ENCODE measurements at places on chromosomes 12 and 14. TPM values are rescaled to one million over a fixed set of nuclear protein-coding genes. Genes with fewer than 3 reads are reported as not detected.

GRCh38 chr14:81555051-81555450 is 21.4 kb upstream of the SEL1L start:
- no peak for DNase-seq

- DNase-seq: no peak
Observed at GRCh38 chr12:15830538-15830937, 41.4 kb upstream of the EPS8 start.

DNA sequence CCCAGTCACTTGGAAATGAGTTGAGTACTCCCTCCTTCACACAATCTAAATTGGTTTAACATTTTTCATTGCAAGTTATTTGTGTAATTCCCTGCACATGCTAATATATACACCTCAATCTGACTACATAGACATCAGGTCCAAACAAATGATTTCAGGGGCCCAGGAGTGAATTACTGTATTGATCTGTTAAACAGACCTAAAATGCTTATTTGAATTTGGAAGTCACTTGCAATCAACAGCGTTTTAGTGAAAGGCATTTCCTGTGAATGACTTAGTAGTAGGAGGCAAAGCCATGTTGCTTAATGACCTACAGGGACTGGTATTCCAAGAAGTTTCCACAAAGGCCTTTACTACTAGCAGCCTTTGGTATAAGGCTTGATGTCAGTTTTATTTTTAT is 22.6 kb upstream of the SLC15A5 start:
- no peak for DNase-seq

The NRXN3 gene
- 2.9 TPM for total RNA-seq

DNA sequence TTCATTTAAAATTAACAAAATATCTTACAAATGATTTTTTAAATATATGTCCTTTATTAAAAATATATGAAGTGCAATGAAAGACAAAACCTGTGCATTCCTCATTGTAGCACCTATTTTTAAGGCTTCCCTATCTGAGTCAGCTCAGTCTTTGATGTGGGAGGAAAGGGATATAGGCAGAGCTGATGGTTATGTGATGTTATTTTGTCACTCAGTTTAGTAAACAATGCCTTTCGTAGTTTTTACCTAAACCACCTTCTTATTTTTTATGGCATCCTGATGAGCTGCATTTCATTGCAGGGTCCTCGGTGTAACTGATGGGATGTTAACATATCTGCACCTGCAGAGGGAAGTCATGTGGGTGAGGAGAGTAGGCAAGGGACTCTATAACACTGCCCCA is 58.9 kb upstream of the FRMD6 start:
- DNase-seq: no peak

The OR6C76 gene
- not detected for total RNA-seq

The GSG1 gene
- total RNA-seq: 1.4 TPM

The NXPH4 gene
- 1.3 TPM for total RNA-seq
